ENCODE measurements at places on chromosomes 4 and X. TPM values are rescaled to one million over a fixed set of nuclear protein-coding genes. Genes with fewer than 3 reads are reported as not detected.

The TMEM156 gene
- 0.77 TPM for total RNA-seq

The ARR3 gene
- total RNA-seq = not detected

The RBM47 gene
- 279 TPM for total RNA-seq

The ASB11 gene
- 0.10 TPM for total RNA-seq

The ETDB gene
- total RNA-seq = not detected

The BEX4 gene
- total RNA-seq = 7.6 TPM

The NPY1R gene
- total RNA-seq = 2.0 TPM

The CENPVL3 gene
- total RNA-seq = not detected

The LRP2BP gene
- total RNA-seq = 0.42 TPM

The DCHS2 gene
- 1.2 TPM for total RNA-seq

GRCh38 chrX:72540318-72540717 is 32.3 kb downstream of the HDAC8 start:
- no peak for DNase-seq

DNA sequence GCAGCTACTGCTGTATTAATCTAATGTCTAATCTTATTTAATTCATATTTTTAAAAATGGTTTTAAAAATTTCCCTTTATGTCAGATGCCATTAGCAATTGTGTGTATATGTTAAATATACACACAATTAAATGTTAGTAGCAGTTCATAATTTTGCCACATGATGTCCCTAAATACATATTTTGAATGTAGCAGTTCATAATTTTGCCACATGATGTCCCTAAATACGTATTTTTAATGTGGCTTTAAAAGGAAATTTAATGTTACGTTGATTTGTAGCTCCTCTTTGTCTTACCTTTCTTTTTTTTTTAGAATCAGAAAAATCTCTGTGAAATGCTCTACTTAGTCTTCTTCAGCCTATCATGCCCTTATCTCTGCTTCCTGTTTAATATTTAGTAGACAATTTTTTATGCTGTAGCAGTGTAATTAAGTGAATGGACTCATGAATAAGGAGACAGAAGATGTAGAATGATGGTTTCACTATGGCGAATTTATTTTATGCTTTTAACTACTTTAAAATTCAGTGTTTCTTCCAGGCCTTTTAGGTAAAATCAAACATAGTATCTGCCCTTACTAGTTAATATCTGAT is 26.1 kb downstream of the RBM46 start:
- DNase-seq = no peak

GRCh38 chr4:174222266-174222872 is 61.1 kb downstream of the FBXO8 start:
- no peak for DNase-seq

DNA sequence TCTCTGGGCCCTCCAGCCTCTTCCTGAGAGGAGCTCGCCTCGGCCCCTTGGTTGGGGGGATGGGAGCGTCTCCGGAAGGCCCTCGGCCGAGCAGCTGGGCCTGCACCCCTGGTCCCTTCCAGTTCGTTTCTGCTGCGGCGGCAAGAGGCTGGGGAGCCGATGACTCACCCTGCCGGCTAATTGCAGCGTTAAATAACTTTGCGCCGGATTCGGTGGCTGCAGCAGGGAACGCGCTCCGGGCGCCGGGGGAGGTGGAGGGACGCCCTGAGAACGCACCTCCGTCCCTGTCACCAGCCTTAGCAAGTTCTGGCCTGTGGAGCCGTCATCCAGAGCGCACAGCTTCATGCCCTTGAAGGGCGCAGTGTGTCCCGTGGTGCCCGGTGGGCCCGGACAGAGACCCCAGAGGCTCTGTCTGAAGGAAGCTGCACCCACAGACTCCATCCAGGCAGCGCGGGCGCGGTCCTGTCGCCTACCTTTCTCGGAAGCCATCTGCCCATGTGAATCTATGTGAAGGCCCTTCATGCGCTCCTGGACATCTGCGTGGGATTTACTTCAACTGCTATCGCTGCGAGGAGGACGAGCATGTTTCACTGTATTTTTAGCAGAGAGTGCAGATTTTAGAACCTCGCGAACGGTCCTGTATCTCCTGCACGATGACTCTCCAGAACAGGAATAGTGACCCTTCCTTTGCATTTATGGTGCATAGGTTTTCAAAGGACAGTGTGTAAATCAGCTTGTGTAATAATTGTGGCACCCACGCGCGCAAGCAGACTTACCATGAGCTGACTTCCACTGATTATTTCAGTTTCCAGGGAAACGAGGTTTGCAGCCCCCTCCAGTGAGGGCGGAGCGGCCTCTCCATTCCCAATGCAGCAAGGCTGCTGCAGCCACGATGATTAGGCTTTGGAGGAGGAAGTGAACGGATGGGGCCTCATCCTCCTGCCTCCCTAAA is 1.7 kb upstream of the TMEM271 start:
- no peak for DNase-seq

- no peak for DNase-seq
These were observed 2.8 kb upstream of the SRP72 start for GRCh38 chr4:56464581-56464980.

- no peak for DNase-seq
These were observed 545.0 kb upstream of the TENM3 start for GRCh38 chr4:181698221-181698620.

- peak; percentile 34 for DNase-seq
These were observed 63.9 kb downstream of the WFS1 start for GRCh38 chr4:6333301-6334202.

DNA sequence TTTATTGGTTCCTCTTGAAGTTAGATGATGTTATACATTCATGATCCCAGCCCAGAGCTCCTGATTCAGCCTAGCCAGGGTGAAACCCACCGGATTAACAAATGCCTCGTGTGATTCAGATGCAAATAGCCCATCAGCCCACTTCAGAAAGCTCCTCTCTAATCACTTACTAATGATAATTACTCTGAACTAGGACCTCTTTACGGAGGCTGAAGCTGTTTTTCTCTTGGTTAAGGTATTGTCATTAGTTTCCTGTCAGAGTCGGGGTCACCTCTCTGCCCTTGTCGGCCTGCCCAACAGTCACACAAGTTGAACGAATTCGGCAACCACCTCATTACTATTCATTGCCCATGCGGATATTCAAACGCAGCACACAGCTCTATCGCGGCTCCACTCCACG is 36.6 kb downstream of the ZFP42 start:
- DNase-seq = no peak

DNA sequence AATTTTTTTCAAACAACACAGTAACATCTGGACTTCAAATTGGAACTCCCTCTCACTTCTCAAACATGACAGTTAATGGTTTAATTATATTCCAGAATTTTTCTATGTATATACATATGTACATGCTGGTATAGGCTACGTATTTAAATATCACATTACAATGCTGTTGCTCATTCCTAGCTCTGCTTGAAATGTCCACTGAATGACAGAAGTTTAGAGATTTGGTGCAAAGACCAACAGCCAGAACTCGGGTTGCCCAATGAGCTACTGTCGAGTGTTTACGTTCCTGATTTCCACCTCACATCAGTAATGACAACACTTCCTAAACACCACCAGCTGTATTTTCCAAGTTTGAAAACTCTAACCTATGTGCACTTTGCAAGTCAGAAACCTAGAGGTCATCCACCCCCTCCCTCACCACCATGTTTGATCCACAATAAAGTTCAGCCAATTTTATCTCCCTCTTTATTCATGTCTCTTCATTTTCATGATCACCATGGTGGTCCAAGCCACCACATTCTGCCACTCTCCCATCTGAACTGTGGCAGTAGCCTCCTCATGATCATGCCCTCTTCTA is 49.3 kb upstream of the RPL34 start:
- no peak for DNase-seq

- no peak for DNase-seq
These were observed 29.9 kb downstream of the CASP6 start for GRCh38 chr4:109673303-109673702.

DNA sequence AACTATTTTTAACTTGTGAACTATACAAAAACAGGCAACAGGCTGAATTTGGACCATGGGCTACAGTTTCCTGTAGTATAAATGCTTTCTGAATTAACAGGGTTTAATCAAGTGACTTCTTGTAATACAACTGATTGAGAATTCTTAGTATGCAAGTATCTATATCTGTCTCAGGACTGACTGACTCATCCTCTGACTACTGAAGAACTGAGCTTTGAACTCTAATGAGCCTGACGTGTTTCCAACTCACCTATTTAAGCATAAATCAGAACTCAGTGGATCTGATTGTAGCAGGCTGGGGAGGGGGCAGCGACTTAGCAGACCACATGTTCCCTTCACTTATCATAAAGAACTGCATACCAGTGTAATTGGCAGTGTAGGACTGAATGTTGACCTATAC is 7.8 kb downstream of the SPATA4 start:
- DNase-seq = no peak

DNA sequence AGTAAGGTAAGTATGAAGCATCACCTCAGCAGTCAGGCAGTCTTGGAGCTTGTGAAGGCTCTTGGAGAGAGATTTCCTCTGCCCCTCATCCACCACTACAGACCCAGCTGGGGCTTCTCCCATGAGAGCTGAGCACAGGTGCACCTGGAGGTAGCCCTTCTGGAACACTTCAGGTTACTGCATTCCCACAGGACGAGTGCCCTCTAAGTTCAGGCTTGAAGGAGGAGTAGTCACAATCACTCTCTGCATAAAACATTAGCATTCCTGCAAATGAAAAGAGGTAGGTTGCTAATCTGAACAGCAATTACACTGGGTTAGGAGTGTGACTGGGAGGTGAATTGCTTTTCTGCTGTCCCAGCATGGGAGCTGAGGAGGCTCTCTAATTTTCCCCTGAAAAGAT is 308.8 kb downstream of the TEX13C start:
- no peak for DNase-seq

- peak; percentile 56 for DNase-seq
These were observed 17.8 kb upstream of the CHIC2 start for GRCh38 chr4:54082168-54082567.

DNA sequence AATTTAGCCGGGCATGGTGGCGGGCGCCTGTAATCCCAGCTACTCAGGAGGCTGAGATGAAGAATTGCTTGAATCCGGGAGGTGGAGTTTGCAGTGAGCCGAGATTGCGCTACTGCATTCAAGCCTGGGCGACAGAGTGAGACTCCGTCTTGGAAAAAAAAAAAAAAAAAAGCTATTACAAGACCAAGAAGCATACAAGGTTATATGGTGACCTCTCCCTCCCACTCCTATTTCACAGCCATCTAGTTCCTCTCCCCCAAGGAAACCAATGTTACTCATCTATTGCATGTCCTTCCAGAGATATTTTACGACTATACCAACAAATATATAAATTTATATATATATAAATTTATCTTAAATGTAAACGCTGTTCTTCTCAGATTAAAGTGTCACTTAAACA is 3.2 kb downstream of the SLC9A7 start:
- no peak for DNase-seq

DNA sequence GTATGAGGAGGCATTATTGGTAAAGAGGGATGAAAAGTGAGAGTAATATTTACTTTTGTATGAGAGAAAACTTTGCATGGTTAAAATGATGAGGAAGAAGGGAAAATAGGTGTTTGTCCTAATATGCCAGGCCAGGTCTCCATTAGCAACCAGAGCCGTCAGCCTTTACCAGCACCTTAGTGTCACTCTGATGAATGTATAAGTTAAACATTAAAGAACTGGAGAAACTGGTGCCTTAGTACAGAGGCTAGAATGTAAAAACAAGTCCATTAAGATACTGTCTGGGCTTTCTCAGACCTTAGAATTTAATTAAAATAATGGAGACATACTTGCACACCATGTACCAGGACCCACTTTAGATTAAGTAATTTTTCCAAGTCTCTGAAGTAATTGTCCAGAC is 222.3 kb downstream of the FAM47A start:
- DNase-seq = no peak

- no peak for DNase-seq
These were observed 22.4 kb downstream of the DCTD start for GRCh38 chr4:182894681-182895275.

GRCh38 chr4:62324215-62324614 is 1124.1 kb downstream of the ADGRL3 start:
- no peak for DNase-seq

- no peak for DNase-seq
These were observed 12.6 kb upstream of the CCNQ start for GRCh38 chrX:153611298-153612095.

GRCh38 chr4:14842964-14843630 is 159.2 kb upstream of the CPEB2 start:
- DNase-seq = no peak

GRCh38 chr4:24322511-24322910 is 261.8 kb downstream of the DHX15 start:
- no peak for DNase-seq

DNA sequence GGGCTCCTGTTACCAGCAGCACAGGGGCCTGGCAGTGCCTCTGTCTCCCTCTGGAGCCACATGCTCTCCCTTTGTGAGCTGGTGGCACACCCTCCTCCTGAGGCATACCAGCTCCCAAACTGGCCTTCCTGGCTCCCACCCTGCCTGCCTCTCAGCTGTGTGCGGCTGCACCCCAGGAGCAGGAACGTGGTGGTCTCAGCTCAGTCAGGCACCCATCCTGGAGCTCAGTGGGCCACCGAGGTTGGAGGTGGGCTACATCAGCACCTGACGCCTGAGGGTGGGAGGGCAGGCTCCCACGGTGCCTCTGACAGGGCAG is 85.9 kb upstream of the NKX1-1 start:
- no peak for DNase-seq

- DNase-seq = no peak
These were observed 57.3 kb upstream of the FAM9B start for GRCh38 chrX:9091258-9091657.

GRCh38 chrX:11080741-11081305 is 30.3 kb upstream of the HCCS start:
- no peak for DNase-seq

DNA sequence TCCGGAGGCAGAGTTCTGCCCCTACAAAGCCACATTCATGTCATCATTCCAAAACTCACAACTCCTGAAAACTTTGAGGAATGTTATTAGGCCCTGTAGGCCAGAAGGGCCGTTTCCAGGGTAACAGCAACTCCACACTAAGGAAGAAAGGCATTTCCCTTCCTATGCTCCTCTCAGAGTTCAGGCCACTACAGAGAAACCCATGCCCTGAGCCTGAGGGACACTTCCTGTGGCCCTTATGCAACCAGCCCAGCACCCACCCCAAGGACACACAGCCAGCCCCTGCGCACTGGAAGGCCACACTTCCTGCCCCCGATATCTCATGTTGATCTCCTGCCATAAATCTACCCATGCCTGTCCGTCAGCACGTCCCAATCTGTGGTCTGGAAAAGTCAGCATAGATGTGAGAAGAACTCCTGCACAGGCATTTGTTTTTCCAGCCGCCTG is 289.3 kb downstream of the BCOR start:
- no peak for DNase-seq

DNA sequence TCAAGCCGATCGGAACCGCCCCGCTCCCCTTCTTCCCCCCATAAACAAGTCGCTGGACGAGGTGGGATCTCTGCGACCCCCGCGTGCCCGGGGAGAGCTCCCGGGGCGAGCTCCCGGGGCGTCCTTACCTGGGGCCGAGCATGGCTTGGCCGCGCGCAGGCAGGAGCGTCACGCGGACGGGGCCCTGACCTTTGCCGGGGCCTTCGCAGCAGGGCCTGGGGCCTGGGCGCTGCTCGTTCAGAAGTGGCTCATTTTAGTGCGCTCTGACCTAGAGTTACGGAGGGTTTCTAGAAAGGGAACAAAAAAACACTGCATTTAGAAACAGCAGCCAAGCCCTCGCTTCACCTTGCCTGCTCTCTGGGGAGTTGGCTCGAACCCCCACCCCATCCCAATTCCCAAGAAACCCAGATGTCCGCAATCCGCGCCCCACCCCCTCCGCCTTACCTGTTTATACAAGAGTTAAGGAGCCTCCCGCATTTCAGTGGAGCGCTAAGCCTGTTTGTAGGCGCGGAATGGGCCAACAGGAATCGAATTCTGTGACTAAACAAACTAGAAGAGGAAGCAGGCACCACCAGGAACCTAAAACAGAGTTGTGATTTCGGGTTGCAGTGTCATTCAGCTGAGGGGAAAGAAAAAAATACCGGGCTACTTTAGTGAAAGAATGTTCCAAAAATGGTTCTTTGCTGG is 814 bp upstream of the RBM47 start:
- peak; percentile 93 for DNase-seq
